ENCODE measurements at places on chromosomes 5 and 9.

- no peak overlapping the region for H3K27ac ChIP-seq
- no peak for ATAC-seq
- H3K27me3 ChIP-seq: no peaks in the 10 kb centered on the region
- H3K36me3 ChIP-seq: no peaks in the 10 kb centered on the region
- H3K4me3 ChIP-seq: no peak overlapping the region
- H3K4me1 ChIP-seq: no peaks in the 10 kb centered on the region
Measured at GRCh38 chr9:4424891-4425290, 65.4 kb upstream of the SLC1A1 start.

DNA sequence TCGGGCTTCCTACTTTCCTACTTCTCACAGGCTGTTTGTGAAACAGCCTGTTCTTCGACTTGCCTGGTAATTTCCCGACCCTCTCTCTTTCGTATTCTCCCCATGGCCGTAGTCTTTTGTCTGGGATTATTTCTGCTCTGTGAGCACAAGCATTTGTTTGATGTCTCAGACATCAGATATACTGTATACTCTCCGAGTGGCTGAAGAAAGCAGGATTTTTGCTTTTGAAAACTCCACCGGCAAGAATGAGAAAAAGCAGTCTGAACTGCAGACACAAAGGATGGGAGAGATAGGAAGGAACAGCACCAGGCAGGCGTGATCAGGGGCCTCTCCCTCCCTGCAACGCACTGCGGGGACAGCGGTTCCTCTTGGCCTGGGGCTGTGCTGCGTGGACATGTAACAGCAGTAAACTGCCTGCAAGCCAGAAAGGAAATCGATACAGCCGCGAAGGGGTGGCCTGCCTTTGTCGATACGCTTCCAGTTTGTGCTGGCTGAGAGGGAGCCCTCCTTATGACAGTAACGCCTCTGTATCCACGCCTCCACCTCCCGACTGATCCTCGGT lies 313.9 kb upstream of the TLE4 start:
- H3K27ac ChIP-seq: no peak overlapping the region
- H3K27me3 ChIP-seq: peaks cover 16% of the 10 kb centered on the region
- no peaks in the 10 kb centered on the region for H3K36me3 ChIP-seq
- H3K4me1 ChIP-seq: no peaks in the 10 kb centered on the region
- ATAC-seq: peak; percentile 36
- H3K4me3 ChIP-seq: peak overlapping the region; percentile 29

DNA sequence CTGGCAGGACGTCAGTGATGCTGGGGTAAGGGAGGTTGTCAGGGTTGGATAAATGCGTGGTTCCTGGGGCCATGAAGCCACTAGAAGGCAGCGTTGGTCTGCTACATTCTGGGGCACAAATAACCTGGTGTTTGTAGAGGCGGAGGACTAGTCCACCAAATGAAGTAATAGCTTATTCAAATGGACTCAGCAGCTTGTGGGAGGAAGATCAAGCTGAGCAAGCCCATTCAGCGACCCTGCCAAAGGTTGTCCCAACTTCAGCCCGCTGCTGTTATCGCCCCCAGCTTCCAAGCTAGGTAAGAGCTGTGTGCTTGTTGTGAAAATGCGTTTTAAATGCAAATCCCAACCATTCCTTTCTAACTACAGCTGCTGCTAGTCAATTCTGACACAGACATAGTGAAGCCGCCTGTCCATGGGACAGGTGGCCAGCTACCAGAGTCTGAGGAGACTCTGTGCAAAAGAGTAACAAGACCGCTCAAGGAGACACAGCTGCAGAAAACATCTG lies 7.6 kb upstream of the FAM240B start:
- H3K4me1 ChIP-seq: no peaks in the 10 kb centered on the region
- no peaks in the 10 kb centered on the region for H3K36me3 ChIP-seq
- no peak overlapping the region for H3K27ac ChIP-seq
- ATAC-seq: no peak
- no peak overlapping the region for H3K4me3 ChIP-seq

GRCh38 chr9:3696368-3696767 lies 170.6 kb upstream of the RFX3 start:
- no peaks in the 10 kb centered on the region for H3K36me3 ChIP-seq
- no peaks in the 10 kb centered on the region for H3K27me3 ChIP-seq
- H3K27ac ChIP-seq: no peak overlapping the region
- ATAC-seq: no peak

GRCh38 chr9:34983209-34983608 lies 6.3 kb upstream of the DNAJB5 start:
- no peak overlapping the region for H3K4me3 ChIP-seq
- H3K27me3 ChIP-seq: no peaks in the 10 kb centered on the region
- ATAC-seq: no peak
- no peak overlapping the region for H3K27ac ChIP-seq

DNA sequence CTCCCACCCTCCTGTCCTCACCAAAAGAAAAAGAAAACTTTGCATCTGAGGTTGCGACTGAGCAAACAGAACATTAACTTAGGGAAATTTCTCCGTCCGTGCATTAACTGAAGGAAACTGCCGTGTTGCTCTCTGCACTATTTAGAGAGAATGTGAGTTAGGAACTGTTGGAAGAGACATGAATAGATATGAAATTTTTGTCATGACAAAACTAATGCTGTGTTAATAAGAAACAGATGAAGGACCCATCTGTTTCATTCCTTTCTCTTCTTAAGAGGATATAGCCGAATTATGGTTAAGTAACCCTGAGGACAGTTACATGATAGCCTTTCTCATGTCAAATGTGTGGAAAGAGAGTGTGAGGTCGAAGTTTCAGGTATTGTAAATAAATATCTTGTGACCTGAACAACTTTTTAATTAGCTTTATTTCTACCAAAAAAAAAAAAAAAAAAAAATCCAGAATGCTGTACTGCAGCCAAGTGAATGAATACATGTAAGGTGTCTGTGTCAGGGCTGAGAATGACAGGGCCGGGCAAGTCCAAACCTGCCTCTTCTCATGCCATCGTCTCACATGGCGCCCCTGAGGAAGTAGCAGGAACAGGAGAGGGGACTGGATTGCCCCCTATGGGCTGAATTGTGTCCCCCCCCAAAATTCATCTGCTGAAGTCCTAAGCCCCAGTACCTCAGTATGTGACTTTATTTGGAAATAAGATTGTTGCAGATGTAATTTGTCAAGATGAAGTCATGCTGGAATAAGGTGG lies 35.6 kb upstream of the ANKRD33B start:
- no peak overlapping the region for H3K27ac ChIP-seq
- H3K4me1 ChIP-seq: no peaks in the 10 kb centered on the region
- no peaks in the 10 kb centered on the region for H3K36me3 ChIP-seq
- ATAC-seq: peak; percentile 28

GRCh38 chr5:137203011-137203632 lies 296.0 kb downstream of the SPOCK1 start:
- ATAC-seq: no peak
- H3K4me3 ChIP-seq: no peak overlapping the region
- H3K27ac ChIP-seq: no peak overlapping the region
- no peaks in the 10 kb centered on the region for H3K36me3 ChIP-seq
- H3K27me3 ChIP-seq: no peaks in the 10 kb centered on the region

DNA sequence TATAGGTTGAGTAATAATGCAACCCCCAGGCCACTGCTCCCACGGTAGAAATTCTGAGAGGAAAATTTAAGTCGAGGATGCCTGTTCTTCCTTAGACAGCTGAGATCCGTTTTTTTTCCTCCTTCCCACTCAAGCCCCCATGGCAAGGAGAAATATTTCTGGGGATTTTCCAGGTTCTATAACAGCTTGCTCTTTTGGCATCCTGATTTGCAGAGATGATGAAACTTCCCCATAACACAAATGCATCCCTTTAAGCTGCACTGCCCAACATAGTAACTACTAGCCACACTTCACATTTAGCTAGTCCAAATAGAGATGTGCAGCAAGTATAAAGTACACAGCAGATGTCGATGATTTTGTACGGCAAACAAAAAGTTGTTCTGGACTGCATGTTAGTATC lies 32.5 kb upstream of the GNA14 start:
- H3K27ac ChIP-seq: no peak overlapping the region
- no peaks in the 10 kb centered on the region for H3K4me1 ChIP-seq
- H3K27me3 ChIP-seq: no peaks in the 10 kb centered on the region
- H3K4me3 ChIP-seq: no peak overlapping the region
- no peak for ATAC-seq
- no peaks in the 10 kb centered on the region for H3K36me3 ChIP-seq

DNA sequence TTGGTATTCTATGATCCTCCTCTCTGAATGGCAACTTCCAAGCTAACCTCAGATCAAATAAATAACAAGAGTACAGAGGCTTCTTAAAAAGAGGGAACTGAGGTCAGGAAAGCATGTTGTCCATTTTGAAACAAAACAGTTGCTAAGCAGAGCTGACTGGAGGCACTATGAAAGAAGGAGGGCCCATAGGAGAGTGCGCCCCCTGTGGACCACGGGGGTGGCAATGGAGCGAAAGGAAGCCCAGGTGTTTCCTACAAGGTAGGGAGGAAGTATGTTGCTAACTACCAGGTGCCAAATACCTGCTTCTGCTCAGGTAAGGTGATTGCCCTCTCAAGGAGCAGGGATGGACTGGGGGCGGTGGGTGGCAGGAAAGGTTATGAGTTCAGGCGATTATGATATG lies 101.8 kb upstream of the MAST4 start:
- ATAC-seq: no peak
- no peaks in the 10 kb centered on the region for H3K27me3 ChIP-seq
- H3K4me3 ChIP-seq: no peak overlapping the region
- H3K4me1 ChIP-seq: no peaks in the 10 kb centered on the region
- no peak overlapping the region for H3K27ac ChIP-seq

- H3K4me3 ChIP-seq: peak overlapping the region; percentile 89
- no peak for ATAC-seq
- H3K27me3 ChIP-seq: peaks cover 41% of the 10 kb centered on the region
- no peaks in the 10 kb centered on the region for H3K36me3 ChIP-seq
- peak overlapping the region; percentile 65 for H3K27ac ChIP-seq
Measured at GRCh38 chr5:115170929-115171510, 1.3 kb upstream of the TRIM36 start.

GRCh38 chr9:121239851-121240250 lies 28.1 kb upstream of the GSN start:
- H3K27ac ChIP-seq: no peak overlapping the region
- no peak overlapping the region for H3K4me3 ChIP-seq
- H3K4me1 ChIP-seq: no peaks in the 10 kb centered on the region
- ATAC-seq: no peak
- H3K36me3 ChIP-seq: no peaks in the 10 kb centered on the region

DNA sequence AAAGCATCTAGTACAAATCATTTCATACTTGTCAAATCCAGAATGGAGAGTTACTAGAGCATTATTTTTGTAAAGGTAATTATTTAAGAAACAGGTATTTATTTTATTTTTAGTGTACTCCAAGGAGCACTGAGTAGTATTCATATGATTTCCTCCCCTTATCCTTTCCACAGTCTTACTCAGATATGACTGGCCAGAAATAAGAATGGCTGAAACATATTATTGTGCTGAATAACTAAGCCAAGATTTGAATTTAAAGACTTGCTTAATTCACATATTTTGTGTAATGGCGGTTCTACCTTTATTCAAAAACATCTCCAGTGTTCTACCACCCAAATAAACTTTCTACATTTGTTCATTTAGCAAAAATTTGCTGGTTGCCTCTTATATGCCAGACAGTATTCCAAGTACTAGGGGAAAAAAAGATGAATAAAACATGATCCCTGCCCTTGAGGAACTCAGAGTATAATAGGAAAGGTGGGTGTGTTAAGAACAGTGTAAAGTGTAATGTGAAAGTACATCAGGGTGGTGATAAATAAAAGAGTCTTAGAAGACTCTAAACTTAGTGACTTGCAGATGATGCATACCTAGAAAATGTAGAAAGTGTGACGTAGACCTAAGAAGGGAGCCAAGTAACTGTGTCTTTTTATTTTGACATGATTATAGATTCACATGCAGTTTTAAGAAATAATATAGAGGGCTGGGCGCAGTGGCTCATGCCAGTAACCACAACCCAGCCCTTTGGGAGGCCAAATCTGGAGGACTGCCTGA lies 110.4 kb upstream of the GRHPR start:
- no peaks in the 10 kb centered on the region for H3K4me1 ChIP-seq
- H3K27me3 ChIP-seq: no peaks in the 10 kb centered on the region
- H3K4me3 ChIP-seq: no peak overlapping the region
- H3K36me3 ChIP-seq: no peaks in the 10 kb centered on the region

DNA sequence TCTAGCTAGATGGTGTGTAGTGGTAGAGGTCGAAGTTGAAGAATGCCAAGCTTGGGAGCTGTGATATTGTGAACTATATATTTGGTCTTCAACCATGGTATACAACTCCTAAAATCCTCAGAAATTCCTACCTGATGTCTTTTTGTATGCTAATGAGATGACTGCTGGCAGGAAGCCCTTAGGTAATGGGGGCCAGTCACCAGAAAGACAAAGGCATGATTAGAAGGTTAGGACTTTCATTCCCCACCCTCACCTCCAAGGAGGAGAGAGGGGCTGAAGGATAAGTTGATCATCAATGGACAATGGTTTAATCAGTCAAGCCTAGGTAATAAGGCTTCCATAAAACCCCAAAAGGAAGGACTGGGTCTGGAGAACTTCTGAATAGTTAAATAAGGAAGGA lies 285.7 kb upstream of the POU5F2 start:
- no peak overlapping the region for H3K4me3 ChIP-seq
- ATAC-seq: no peak
- H3K36me3 ChIP-seq: no peaks in the 10 kb centered on the region
- H3K4me1 ChIP-seq: no peaks in the 10 kb centered on the region
- H3K27ac ChIP-seq: no peak overlapping the region
- H3K27me3 ChIP-seq: no peaks in the 10 kb centered on the region

- H3K36me3 ChIP-seq: no peaks in the 10 kb centered on the region
- H3K27ac ChIP-seq: no peak overlapping the region
- H3K4me3 ChIP-seq: no peak overlapping the region
- peaks cover 55% of the 10 kb centered on the region for H3K27me3 ChIP-seq
Measured at GRCh38 chr5:115963566-115963965, 1.3 kb downstream of the LVRN start.

DNA sequence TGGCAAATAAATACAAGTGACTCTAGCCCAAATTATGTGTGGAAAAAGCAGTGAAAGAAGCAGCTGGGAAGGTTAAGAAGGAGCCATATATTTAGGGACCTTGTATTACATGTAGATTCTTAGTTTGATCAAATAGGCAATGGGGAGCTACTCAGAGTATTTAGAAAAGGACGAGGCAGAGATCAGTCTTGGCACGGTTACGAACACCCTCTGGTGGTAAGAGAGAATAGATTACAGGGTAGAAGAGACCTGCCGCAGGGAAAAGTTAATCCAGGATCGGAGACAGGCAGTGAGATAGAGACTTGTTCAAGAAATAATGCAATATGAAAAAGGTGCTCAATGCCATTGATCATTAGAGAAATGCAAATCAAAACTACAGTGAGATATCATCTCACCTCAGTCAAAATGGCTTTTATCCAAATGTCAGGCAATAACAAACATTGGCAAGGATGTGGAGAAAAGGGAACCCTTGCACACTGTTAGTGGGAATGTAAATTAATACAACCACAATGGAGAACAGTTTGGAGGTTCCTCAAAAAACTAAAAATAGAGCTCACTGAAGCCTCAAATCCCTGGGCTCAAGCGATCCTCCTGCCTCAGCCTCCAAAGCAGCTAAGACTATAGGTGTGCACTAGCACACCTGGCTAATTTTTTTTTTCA lies 12.0 kb downstream of the INIP start:
- no peak overlapping the region for H3K27ac ChIP-seq
- ATAC-seq: no peak
- no peaks in the 10 kb centered on the region for H3K27me3 ChIP-seq
- H3K36me3 ChIP-seq: no peaks in the 10 kb centered on the region
- peaks cover 11% of the 10 kb centered on the region for H3K4me1 ChIP-seq

GRCh38 chr9:117145811-117146490 lies 268.9 kb downstream of the ASTN2 start:
- H3K36me3 ChIP-seq: no peaks in the 10 kb centered on the region
- no peaks in the 10 kb centered on the region for H3K4me1 ChIP-seq
- no peak overlapping the region for H3K27ac ChIP-seq
- ATAC-seq: no peak

Measured in gastroesophageal sphincter (tissue), 4 donors.